ENCODE measurements at places on chromosomes 3 and 15.

GRCh38 chr3:48528754-48529153 lies 24.8 kb upstream of the SHISA5 start:
- DNase-seq, result no peak

DNA sequence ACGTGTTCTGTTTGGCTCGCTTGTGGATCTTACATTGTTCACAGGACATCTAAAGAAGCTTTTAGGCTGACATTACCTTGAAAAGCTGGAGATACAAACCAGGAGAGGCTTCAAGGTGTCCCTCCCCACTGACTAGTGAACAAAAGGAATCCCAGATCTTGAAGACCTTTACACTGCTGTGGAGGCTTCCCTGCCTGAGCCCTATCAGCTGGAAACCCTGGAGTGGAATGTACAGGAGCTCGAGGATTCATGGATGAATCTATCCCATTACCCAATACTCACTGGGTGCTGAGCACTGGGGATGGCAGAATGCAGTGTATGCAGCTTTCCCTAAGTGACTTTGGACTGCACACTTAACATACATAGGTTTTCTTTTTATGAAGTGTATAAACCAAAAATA lies 82.3 kb upstream of the MFGE8 start:
- no peak for DNase-seq

DNA sequence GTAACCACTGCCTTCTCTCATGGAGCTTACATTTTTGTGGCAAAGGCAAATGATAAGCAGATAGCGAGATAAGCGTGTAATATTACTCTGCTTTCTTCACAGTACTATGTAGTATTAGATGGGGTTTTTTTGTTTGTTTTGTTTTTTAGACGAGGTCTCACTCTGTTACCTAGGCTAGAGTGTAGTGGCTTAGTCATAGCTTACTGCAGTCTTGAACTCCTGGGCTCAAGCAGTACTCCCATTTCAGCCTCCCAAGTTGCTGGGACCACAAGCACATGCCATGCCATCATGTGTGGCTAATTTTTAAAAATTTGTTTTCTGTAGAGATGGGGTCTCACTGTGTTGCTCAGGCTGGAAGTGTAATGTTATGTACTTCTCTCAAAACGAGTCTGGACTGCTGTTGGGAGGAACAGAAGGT lies 22.9 kb downstream of the MBNL1 start:
- no peak for DNase-seq

DNA sequence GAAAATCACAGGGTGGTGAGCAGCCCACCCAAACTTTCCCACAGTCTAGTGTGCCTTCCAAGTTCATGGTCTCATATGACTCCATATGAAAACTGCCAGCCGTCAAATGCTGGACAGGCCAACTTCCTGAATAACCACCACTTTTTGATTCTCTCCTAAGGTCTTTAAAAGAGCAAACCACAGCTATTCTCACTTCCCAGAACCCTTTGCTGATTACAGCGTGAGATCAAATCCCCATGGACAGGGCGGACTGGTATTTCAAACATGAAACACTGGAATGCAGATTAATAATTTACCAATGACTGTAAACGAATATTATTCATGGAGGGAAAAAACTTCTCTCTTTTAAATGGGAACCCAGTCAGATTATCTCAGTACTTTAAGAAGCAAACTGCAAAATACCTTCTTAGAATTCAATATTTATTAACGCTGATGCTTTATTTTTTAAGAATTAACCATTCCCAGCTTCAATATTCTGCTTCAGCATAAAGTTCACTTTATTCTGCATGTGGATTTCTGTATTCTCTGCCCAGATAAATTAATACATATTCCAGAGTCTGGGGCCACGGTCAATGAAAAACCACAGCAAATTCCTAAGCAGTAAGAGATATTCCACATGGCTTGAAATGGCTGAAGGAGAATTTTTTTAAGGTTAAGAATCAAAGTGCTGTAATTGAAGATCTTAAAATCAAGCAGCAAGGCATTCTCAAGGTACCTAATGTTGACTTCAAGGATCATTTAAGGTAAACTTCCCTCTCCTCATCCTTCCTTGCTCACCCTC lies 42.9 kb downstream of the MYO1E start:
- no peak for DNase-seq

DNA sequence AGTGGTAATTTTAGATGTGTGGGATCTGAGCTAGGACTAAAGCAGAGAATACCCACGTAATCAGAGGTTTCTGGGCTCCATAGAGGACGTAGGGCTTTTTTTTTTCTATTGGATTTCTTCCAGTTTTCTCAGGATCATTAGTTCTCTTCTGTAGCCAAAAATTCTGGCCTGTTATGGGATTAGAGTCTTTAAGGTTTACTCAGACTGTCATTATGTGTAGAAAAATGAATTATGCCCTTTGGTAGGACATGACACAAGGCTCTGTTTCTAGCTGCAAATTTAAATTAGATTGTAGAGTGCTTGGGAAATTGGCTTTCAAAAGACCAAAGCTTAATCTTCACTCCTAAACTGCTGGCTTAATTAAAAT lies 1.9 kb downstream of the SETD5 start:
- DNase-seq, result no peak

- no peak for DNase-seq
Measured at GRCh38 chr3:7385635-7386034, 524.7 kb downstream of the GRM7 start.

DNA sequence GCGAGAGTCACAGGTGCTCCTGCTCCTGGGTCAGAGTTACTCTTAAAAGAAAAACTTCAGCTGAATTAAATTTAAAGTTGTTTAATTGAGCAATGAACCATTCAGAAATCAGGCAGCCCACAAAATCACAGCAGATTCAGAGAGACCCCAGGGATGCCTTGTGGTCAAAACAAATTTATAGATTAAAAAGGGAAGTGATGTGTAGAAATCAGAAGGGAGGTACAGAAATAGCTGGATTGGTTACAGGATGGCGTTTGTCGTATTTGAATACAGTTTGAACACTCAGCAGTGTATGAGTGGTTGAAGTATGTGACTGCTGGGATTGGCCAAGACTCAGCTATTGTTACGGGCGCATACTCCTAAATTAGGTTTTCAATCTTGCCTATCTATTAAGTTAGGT lies 58.6 kb downstream of the UACA start:
- DNase-seq, result no peak

- no peak for DNase-seq
Measured at GRCh38 chr3:155690921-155691320, 54.0 kb downstream of the PLCH1 start.

- DNase-seq, result no peak
Measured at GRCh38 chr3:112585782-112586181, 23.9 kb downstream of the SLC35A5 start.

DNA sequence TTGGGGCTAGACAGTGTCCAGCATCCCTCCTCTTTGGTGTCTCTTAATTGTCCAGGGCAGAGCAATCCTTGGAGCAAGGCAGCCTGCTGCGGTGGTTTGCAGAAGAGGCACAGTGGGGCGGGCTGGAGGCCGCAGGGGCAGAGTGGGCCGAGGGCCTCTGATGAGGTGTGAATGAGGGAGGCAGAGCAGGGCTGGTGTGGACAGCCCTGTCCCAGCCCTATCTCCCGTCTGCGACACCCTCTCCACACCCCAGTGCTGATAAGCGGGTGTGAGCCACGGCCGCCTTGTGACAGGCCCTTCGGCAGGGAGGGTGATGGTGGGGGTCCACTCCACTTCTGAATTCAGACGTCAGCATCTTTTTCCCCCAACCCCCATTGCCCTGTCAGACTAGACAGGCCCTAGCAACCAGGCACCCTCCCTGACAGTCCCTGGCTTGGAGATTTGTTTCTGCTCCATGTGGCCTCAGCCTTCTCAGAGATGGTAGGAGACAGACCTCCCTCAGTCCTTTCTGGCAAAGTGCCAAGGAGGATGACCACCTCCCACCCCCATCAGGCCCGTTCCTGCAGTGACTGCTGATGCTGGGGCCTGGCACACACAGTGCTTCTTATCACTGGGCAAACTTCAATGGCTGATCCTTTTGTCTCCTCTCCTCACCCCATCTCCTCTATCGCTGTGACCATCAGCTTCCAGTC lies 37.3 kb downstream of the EXOG start:
- no peak for DNase-seq

GRCh38 chr15:50873935-50874361 lies 34.5 kb upstream of the AP4E1 start:
- no peak for DNase-seq

DNA sequence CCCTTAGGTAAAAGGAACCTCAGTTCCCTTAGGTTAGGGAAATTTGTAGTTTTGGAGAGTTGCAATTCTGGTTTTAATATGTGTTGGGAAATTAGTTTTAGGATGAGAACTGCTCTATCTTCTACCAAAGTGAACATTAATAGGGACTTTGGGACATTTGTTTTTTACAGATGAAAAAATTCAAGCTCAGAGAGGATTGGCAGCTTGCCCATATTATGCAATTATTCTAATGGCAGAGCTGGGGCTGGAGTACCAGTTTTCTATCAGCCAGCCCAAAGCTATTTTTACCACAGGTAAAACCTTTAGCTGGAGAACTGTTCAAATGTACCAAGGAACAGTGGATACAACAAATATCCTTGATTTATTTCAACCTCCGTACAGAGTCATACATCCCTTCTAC lies 127.0 kb downstream of the CPNE4 start:
- DNase-seq, result no peak

GRCh38 chr3:16203671-16204629 lies 29.5 kb downstream of the GALNT15 start:
- no peak for DNase-seq

DNA sequence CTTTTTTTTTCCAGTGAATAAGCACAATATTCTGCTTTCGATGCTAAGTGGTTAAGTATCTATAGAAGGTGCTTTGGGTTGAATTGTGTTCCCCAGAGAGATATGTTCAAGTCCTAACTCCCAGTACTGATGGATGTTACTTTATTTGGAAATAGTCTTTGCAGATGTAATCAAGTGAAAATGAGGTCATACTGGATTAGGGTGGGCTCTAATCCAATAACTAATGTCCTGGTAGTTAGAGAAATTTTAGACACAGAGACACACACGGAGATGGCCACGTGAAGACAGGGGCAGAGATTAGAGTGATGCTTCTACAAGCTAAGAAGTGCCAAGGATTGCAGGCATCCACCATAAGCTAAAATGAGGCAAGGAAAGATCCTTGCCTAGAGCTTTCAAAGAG lies 662.3 kb downstream of the NAALADL2 start:
- DNase-seq, result no peak

- no peak for DNase-seq
Measured at GRCh38 chr15:40845036-40845435, 1.2 kb downstream of the SPINT1 start.

- peak; percentile 67 for DNase-seq
Measured at GRCh38 chr15:59406446-59406845, 31.5 kb upstream of the FAM81A start.

- no peak for DNase-seq
Measured at GRCh38 chr15:59017449-59017848, 30.0 kb downstream of the RNF111 start.

DNA sequence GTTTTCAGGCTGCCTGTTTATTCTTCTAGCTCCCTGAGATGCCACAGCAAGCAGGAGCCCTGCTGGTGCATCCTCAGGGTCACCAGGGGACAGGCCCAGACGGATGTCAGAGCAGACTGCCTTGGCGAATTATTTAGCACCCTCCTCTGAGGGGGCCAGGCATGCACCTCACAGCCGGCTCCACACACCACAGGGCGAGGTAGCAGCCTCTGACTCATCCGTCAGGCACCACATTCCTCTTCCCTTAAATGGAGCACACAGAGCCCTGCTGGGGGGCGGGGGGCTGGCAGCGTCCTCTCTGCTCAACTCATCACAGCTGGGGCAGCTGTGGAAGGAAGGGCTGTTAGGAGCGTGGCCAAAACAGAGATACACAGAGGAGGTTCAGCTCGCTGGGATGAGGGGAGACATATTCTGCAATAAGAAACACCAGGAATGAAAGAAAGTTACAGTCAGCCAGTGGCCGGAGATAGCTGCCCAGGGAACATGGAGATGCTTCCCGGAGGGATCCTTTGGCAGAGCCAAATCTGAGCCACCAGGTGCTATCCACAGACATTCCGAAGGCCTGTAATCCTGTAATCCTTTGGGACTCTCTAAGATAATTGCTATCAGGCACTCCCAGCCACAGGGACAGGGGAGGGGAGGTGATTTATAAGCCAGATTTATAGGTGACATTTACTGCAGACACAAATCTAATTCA lies 13.9 kb upstream of the PRICKLE2 start:
- DNase-seq, result no peak

DNA sequence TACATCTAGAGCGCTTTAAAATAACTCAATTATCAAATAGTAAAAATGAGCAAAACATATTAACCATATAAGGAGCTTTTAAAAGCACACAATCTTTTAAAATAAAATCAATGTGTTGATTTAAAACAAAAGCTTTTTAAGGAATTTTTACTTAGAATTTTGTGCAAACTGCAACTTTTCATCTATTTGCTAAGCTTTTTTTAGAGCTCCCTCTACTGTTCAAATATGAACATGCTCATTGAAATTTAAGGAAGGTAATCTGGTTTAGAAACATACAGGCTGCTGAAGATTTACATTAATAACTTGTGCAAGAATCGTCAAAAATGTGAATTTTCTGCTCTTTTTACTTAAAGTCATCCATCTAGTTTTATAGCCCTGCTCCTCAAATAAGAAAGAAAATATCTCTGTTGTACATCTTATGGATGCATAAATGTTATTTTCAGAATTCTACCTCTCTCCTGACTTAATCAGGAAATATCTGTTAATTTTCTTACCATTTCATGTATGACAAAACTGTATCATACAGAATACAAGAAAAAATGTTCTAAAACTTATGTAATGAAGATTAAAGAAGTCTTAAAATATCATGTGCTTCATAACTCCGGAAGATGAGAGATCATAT lies 469.4 kb upstream of the ROBO2 start:
- DNase-seq, result peak; percentile 8

DNA sequence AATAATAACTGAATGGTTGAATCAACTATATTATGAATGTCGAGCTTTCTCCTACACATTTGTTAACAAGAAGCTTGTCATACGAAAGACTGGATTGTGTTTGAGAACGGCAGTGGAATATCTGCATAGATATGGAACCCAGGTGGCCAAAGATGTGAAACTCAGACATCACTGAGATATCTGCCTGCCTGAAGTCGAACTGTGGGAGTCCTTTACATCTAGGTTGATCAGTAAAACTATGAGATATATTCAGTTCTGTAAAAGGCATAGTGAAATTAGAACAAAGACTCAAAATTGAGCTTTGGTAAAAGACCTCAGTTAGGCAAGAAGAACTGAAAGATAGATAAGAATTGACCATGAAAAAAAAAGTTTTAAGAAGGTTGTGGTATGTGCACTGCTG lies 41.5 kb upstream of the TOP2B start:
- no peak for DNase-seq

GRCh38 chr15:85331655-85332285 lies 48.6 kb upstream of the AKAP13 start:
- peak; percentile 35 for DNase-seq

DNA sequence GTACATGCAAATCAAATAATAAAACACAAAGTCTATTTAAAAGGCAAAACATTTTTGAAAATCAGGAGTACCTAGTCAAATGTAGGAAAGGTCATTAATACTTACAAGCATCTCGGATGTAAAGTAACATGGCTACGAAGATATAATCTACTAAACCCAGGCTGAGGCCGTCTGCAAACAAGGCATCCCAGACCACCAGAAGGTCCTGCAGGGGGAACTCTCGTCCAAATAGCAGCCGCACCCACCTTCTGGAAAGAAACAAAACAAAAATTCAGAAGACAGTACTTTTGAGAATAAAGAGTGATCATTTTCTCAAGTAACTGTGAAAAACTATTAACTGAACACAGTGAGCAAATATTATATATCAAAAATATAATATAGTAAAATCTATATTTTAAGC lies 423.1 kb downstream of the PLCL2 start:
- DNase-seq, result no peak

- peak; percentile 70 for DNase-seq
Measured at GRCh38 chr3:14413381-14414071, 11.1 kb downstream of the SLC6A6 start.

GRCh38 chr3:109268181-109268580 lies 48.1 kb downstream of the DPPA2 start:
- no peak for DNase-seq
